ENCODE measurements at places on chromosomes 2 and 18.

GRCh38 chr2:8680822-8681760, 765 bp upstream of the ID2 start:
- no peak for DNase-seq

- DNase-seq, result no peak
These were observed 97.4 kb upstream of the LRATD1 start for GRCh38 chr2:14535156-14535555.

- DNase-seq, result no peak
These were observed 18.4 kb downstream of the DNER start for GRCh38 chr2:229695961-229696360.

- no peak for DNase-seq
These were observed 343.4 kb downstream of the GPD2 start for GRCh38 chr2:156779416-156780120.
